ENCODE measurements at places on chromosomes 4 and X.

DNA sequence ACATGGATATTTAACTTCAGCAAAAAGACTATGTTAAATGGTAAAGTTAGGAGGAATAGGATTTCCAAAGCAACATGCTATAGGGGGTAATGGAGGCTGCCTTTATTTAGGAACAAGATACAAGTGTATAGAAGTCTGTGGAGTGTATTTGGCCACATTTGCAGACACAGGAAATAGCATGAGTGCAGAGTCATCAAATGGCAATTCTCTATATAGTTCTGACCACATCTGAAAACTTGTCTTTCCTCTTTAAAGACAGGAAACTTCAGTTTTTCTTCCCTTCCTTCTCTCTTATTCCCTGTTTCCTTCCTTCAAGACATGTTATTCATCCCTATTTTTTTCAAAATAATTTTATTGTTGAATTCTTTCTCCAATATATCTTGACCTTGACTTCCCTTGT, 119.3 kb upstream of the PITX2 start:
- peak; percentile 14 for DNase-seq

DNA sequence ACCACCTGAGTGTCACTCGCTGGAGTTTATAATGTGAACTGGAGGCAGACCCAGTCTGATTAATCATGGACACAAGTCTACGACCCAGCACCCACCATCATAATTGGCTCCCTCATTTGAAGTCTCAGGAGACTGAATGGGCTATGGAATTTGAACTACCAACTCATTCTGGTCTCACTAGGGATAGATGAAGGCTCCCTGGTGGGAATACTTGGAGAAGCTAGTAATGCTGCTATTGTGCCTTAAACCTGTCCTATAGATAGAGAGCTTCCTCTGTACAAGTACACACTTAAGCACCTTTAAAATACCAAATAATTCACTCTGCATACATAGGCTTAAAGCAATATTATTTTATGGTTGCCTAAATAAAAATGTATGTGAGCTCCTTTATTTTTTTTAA, 90.8 kb upstream of the SMARCAD1 start:
- DNase-seq: no peak

DNA sequence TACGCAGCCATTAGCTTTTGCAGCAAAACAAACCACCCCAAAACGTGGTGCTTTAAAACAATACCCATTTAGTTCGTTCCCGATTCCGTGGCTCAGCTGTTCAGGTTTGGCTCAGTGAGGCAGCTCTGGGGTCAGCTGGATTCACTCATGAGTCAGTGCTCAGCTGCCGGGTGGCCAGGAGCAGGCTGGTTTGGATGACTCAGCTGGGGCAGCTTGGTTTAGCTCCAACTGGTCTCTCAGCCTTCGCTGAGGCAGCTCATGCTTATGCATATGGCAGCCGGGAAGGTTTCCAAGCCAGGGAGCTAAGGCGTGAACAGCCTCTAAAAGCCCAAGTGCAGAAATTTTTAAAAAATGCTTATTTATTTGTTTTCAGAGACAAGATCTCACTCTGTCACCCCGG, 13.3 kb upstream of the CD99 start:
- DNase-seq: peak; percentile 97

- DNase-seq: no peak
Measured at GRCh38 chrX:68599256-68600152, 48.0 kb upstream of the STARD8 start.

DNA sequence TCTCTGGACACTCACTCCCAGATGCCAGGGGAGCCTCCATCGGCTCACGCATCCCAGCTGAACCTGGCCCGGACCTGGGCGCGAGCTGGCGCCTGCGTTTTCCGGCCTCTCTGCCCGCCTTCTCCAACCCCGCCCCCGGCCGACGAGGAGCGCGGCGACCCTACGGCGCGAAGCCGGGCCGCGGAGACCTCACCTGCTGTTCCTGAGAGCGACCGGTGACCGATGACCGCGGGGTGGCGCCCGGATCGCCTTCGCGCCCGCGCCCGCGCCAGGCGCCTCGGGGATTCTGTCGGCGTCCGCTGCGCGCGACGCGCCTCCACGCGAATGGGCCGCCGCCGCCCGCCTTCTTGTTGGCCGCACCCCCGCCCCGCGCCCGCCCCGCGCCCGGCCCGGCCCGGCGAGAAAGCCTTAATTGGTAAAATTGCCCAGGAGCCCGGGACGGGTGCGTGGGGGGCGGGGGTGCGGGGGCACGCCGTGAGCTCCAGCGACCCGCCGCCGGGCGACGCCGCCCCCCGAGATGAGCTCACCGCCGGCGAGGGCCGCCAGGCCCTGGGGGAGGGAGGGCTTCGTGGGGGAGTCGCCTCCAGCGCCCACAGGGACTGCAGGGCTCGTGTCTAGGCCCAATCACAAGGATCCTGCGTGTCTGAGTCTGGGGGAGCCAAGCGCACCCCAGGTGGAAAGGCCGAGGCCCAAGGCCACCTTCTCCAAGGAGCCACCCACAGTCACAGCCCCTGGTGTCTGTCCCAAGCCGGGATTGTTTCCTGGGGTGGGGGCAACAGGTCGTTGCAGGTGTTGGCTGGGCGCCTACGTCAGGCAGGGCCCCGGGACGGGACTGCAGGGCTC, at the start of gene FLNA:
Gene FLNA, minus strand, starts transcription at position 322 of the 843 bp plus-strand sequence. CDS start 3,389 bp downstream, outside the sequence.
- DNase-seq: no peak

GRCh38 chr4:5292101-5292500, 240.8 kb downstream of the STK32B start:
- no peak for DNase-seq

GRCh38 chrX:42524379-42524778, 253.6 kb downstream of the PPP1R2C start:
- DNase-seq: peak; percentile 82

GRCh38 chrX:107673933-107674479, 45.7 kb downstream of the PRPS1 start:
- peak; percentile 10 for DNase-seq

GRCh38 chrX:39174772-39175417, 373.6 kb downstream of the MID1IP1 start:
- no peak for DNase-seq

- no peak for DNase-seq
Measured at GRCh38 chr4:143623896-143624295, 76.6 kb downstream of the FREM3 start.

DNA sequence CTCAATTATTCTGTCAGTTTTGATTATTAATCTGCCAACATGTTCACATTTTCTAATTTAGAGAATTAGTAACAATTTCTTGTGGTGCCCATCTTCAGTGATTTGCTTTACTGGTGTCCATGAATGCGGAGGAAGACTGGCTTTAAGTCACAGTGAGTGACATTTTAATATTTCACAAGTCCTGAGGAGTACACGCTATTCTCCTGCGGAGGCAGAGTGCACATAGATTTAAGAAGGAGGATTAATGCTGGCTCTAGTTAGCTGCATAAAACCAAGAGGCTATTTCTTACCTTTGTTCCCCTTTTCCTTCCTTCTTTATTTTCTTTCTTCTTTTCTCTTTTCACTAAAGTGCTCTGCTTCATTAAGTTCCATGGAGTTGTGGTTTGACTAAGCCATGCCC, 495.2 kb upstream of the IGFBP7 start:
- no peak for DNase-seq

DNA sequence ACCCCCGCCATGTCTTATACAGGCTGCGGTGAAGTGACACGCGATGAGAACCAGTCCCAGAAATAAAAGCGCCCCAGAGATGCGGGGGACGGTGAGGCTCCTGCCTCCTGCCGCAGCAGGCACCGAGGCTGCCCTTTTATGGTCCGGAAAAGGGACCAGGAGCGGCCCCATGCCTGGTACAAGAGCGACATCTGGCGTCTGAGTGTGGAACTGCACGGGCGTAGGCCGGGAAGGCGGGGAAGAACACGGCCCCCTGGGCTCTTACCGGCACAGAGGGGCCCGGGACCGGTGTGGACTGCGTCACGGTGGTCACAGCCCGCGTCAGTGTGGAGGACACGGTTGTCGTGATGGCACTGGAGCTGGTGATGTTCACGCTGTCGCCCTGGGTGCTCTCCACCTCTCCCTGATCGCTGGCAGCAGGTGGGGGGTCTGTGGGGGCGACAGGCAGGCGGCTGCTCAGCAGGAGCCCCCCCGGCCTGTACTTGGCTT, 8.9 kb upstream of the RENBP start:
- DNase-seq: peak; percentile 14

DNA sequence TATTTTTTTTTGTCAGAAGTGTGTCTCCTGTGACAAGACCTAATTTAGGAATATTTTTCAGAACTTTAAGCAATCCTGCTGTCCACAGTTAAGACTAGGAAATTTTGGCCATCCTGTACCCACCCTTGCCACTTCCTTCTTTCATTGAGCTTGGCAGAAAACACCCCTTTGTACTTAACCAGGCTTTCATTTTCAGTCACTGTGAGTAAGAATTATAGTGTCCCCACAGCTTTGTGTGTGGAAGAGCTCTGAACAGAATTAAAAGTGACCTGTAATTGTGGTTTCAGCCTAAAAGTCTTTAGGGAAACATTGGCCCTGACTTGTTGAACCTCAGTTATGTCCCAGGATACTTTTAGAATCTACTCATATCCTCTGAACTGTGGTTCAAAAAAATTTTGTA, 153.7 kb upstream of the BMP3 start:
- no peak for DNase-seq

DNA sequence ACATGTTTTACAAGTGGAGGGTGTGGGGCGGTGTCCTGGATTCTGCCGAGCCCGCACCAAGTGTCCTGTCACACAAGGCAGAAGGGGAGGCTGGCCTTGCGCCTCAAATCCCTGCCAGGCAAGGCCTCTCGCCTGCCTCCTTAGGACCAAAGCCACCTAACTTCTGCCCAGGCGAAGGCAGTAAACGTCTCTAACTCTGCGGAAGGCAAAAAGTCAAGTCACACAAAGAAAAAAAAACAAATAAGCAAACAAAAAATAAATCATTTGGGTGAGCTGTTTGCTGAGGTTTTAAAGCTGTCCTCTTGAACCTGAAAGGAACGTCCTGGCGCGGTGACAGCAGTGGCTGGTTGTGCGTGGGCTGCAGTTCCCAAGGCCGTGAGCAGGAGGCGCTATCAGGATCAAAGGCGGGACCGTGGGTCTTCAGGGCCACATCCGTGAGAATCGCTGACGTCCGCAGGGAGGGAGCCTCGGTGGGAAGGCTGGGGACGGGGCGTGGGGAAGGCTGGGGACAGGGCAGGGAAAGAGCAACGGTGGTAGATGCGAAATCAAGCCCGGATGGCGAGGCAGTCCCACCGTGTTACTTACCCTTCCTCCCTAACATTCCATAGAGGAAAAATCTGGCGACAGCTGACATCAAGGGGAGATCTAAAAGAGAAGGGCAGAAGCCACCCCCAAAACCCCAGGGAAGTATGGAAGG, 99.1 kb downstream of the TRAPPC11 start:
- DNase-seq: no peak

GRCh38 chrX:153768311-153769157, 4.5 kb downstream of the PLXNB3 start:
- no peak for DNase-seq

GRCh38 chr4:183107891-183108459, 8.9 kb downstream of the WWC2 start:
- DNase-seq: no peak

- DNase-seq: no peak
Measured at GRCh38 chr4:48470137-48470536, 13.0 kb upstream of the SLC10A4 start.

- no peak for DNase-seq
Measured at GRCh38 chr4:4990329-4990728, 28.9 kb downstream of the CYTL1 start.

DNA sequence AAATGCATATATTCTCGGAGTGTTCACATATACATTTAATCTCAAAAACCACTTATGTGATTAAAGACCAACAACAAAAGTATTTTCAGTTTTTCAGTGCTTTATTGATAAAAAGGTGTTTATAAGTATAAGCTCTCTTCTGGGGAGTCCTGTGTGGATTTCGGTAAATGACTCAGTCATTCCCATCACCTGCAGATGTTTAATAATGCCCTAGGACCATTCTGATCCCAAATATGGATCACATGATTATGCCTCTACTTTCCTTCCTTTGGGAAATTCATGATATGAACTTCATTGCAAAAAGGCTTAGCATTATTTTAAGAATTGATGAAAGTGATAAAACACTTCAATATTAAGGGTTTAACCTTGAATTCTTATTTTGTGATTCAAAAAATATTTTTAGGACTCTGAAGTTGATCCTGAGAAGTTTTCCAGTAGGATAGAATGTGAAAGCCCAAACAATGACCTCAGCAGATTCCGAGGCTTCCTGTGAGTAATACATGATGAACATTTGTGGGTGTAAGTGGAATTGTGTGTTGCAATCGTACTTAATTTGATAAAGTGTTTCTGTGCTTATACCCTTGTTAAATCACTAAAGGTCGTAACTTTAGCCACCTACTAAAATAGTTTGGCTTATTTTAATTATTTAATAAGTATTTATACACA, 40.2 kb downstream of the ATP10D start:
- DNase-seq: peak; percentile 98

DNA sequence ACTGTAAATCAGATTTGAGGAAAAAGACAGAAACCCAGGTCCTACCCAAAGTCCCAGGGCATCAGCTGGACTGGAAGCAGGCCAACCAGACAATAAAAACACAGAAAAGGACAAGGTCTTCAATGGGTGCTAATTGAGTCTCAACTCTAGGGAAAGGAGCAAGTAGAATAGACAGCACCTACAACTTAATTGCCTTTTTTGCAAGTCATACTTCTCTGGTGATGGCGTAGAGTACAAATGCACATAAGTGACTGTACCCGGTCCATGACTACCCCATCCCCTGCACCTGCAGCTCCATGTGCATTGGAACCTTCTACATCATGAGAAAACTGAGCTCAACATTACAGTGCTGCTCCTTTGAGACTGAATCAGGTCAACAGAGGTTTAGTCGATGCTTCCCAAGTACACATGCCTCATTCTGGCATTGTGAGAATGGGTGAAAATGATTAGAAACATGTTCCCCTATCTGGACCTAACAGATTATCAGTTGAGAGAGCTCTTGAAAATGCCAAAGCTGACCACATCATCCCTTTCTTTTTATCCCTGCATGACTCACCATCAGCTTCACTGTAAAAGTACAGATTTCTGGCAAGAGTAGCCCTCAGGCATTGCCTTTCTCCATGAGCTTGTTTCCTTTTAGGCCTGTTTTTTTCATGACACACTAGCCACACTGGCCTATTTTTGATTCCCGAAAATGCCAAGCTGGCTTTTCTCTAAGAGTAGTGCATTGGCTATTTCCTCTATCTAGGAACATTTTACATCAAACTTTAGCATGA, 298.3 kb downstream of the HS3ST1 start:
- peak; percentile 98 for DNase-seq

DNA sequence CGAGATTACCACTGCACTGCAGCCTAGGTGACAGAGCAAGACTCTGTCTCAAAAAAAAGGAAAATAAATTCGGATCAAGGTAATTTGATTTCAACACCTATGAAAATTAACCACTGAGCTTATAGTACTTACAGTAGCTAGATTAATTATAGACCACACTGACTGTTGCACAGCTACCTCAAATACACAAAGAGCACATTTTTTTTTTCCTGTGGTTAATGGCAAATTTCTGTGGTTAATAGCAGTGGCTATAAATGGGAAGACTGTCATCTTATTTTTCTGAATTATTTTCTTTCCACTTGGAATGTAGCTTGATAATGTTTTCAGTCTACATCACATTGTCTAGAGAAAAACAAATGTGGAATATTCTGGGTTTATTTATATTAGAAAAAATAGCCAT, 1661.6 kb upstream of the PCDH7 start:
- peak; percentile 8 for DNase-seq
